ENCODE measurements at places on chromosomes 3 and 15.

- DNase-seq: no peak
Measured at GRCh38 chr3:9192248-9193025, 57.0 kb downstream of the SRGAP3 start.

DNA sequence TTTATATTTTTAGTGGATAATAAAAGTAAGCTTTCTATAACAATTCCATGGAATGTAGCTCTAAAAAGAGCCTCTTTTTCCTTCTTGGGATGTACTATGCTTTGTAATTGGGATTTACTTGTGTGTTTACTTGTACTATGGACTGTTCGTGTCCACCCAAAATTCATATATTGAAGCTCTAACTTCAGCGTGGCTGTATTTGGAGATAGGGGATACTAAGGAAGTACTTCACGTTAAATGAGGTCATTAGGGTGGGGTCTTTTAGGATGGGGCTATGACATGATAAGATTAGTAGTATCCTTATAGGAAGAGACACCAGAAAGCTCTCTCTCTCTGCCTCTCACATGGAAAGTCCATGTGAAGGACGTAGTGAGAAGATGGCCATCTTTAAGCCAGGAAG lies 64.9 kb downstream of the P3H2 start:
- DNase-seq: no peak

- DNase-seq: peak; percentile 32
Measured at GRCh38 chr15:92807971-92808571, 92.1 kb upstream of the CHD2 start.

GRCh38 chr3:87398168-87398801 lies 121.9 kb upstream of the POU1F1 start:
- no peak for DNase-seq

DNA sequence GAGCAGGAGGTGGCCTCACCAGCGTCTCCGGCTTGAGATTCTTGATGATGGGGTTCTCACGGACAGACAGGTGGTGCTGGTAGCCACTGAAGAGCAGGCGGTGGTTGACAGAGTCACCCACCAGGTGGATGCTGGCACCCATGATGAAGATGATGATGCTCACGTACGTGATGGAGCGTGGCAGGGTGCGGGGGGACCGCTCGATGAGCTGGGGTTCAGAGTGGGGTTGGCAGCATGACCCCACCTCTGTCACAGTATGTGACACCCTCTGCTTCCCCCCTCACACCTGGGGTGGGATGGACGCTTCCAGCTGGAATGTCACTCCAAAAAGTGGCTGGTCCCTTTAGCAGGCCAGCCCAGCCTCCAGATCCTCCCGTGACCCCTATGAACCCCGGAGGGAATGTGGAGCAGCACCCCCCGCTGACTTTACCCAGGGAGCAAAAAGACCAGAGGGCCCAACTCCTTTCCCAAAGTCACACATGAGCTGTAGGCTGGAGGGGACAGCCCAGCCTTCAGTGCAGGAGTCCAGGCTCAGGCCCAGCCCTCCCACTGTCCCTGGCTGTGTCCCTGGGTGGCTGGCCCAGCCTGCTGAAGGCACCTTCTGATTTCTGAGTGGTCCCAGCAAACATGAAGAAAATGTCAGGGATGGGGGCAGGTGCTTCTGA lies 6.7 kb upstream of the CALML4 start:
- no peak for DNase-seq

DNA sequence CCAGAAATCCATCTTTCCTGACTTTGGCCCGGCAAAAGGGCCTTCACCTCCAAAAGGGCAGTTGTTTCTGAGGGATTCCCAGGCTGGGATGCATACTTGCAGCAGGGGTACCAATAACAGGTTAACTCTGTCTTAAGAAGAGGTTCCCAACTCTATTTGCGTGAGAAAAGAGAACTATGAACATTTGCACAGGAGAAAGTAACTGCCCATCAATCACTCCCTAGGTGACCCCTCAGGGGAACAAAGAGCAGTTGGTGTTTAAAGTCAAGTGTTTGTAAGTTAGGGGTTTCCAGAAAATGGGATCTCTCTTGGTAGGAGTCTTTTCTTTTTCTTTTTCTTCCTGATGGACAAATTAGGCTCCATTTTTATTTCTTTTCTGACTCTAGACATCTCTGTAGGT lies 97.3 kb downstream of the EPHB1 start:
- no peak for DNase-seq

DNA sequence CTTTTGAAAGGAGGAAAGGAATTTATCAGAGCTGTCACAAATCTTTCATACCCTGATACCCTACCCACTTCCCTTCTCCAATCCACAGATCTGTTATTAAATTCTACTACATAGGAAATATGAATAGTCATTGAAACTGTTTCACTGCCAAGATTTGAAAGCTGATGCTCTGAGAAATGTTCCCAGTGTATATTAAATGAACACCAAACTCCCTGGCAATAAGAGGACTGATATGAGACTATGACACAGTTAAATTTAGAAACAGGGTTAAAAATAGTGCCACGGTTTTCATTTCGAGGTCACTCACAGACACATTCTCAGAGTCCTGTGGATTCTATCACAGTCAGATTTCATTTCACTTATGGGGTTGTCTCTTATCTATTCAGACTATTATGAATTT lies 27.2 kb upstream of the GBE1 start:
- DNase-seq: peak; percentile 24

- no peak for DNase-seq
Measured at GRCh38 chr3:126447456-126448106, 28.1 kb downstream of the ZXDC start.

- no peak for DNase-seq
Measured at GRCh38 chr15:96870580-96870979, 540.1 kb downstream of the NR2F2 start.

GRCh38 chr3:61055447-61055846 lies 195.8 kb downstream of the FHIT start:
- DNase-seq: no peak

GRCh38 chr3:37949866-37950265 lies 40.7 kb upstream of the VILL start:
- no peak for DNase-seq

DNA sequence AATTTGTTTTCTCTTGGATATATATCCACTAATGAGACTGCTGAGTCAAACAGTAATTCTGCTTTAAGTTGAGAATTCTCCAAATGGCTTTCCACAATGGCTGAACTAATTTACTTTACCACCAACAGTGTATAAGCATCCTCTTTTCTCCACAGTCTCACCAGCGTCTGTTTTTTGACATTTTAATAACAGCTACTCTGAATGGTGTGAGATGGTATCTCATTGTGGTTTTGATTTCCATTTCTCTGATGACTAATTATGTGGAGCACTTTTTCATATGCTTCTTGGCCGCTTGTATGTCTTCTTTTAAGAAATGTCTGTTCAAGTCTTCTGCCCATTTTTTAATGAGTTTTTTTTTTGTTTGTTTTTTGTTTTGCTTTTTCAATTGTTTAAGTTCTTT lies 206.2 kb downstream of the CTNNB1 start:
- no peak for DNase-seq

DNA sequence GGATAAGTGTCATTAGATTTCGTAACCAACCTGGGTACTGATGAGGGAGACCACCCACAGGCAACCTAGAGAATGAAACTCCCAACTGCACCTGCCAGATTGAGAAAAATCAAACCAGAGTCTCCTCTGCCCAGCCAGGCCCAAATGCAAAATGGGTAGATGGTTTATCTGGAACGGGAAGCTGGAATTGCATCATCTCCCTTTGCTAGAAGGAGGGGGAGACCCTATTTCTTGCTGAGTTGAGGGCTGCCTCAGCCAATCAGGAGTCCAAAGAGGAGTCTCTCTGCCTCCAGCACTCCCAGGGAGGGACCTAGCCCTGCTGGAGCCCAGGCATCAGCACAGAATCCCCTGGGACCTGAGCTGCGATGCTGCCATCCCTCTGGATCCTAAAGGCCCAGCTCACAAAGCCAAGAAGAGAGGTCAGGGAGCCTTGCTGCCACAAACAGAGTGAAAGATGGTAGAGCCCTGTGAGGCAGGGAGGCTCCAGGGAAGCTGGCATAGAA lies 8.1 kb downstream of the RMDN3 start:
- no peak for DNase-seq

DNA sequence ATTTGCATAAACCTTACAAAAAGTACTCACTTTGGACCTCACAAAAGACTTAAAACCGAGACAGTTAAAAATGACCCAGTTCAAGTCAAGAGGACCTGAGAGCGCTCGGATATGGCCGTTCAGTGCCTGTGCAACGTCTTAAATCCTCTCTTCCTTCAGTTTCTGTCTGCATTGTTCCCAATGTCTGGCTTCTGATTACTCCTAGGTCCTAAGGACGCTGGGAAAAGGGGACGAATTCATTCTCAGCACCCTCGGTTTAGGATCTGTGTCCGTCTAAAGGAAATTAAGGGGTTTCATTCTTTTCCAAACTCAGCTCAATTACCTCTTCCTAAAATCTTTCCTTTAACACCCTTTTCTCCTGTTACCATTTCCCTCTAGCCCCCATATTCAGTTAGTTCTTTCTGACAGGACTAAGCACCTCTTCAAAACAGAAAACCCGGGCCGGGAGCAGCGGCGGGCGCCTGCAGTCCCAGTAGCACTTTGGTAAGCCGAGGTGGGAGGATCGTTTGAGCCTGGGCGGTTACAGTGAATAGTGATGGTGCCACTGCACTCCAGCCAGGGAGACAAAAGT lies 970 bp downstream of the DPPA4 start:
- DNase-seq: no peak

- DNase-seq: no peak
Measured at GRCh38 chr3:33146791-33147445, 33.1 kb downstream of the CRTAP start.

- DNase-seq: no peak
Measured at GRCh38 chr3:141105828-141106628, 54.9 kb downstream of the SPSB4 start.

DNA sequence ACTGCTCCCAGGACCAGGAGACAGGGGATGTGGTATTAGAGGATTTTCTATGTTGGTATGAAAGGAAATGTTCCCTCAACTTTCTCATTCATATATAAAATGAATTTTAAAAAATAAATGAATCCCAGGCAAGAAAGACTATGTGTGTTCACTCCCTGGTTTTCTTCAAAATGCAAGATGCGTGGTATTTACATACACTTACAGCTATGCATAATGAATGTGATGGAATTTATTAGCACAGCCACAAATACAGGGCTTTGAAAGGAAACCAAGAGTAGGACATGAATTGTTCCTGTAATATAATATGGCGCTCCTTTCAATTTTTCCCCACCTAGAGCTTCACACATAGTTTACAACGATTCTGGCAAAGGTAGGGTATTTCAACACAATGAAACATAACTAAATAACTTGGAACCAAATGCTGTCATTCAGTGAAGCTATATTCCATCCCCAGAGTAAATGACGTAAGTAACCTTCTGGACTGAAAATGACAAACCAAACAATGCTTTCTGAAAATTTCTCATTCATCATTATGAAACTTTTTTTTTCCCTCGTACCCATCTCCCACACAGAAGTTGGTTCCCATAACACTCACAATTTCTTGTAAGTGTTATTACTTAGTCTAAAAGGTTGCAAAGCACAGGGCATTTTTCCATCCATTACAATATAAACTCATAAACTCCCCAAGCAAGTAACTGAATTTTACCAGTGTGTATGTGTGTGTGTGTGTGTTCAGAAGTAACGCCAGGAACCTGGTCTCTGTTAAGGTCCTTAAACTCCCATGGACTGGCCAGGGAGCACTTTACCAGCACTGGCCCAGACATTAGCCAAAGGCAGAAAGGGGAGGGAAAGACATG lies 41.8 kb downstream of the CBLB start:
- DNase-seq: no peak

DNA sequence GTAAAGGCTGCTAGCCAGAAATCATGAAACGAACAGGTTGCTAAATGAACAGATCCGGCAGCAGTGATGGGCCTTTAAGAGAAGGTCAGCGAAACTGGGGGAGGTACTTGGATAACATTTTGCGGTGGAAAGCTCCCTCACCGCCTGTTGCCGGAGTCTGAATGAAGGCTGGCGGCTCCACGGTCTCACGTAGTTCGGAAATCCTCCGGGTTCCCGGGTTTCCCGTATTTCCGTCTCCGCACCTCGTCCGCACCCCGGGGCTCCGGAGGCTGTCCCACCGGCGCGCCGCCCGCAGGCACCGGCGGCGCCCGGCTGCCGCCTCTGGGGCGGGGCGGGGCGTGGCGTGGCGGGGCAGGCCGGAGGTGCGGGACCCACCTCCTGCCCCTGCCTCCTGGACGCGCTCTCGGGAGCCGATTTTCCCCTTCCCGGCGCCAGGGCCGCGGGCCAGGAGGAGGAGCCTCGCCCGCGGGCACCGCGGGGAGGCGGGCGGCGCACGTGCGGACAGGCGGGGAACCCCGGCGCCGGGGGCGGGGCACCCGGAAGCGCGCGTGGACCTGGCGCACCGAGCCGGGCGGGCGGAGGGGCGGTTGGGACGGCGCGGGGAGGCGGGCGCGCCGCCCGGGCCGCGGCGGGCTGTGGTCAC lies at the start of gene ZDHHC23:
ZDHHC23 (plus strand) TSS at position 642 of the 643 bp plus-strand sequence. CDS start 790 bp downstream, outside the sequence.
- DNase-seq: peak; percentile 67

DNA sequence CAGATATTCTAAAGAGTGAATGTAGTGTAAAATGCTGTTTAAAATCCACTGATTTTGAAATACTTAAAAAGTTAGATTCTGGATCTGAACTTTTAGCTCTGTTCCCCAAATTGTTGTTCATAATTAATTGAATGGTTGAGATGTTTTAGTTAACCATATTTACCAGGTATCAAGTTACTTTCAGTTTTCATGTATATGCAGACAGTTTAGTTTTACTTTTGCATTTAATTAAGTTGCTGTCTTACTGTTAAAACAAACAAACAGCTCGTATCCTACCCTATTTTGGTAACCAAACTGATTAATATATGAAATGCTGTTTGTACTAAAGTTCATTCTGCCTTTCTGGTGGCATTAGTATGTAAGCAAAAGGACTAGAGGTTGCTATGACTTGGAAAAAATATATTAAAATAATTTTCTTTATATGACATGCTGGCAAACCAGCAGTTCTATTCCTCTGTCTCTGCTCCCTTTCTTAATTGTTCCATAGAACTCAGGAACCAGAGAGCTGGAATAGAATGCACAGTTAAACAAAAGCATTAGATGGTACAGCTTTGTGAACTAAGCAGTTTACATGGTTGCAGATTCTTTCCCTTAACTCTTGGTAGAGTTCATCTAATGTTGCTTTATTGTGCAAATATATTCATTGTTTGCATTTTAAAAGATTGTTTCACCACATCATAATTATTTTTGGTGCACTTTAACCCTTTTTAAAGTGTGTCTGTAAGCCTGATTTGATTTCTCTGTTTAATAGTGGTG lies 39.5 kb upstream of the SCAANT1 start:
- DNase-seq: no peak

DNA sequence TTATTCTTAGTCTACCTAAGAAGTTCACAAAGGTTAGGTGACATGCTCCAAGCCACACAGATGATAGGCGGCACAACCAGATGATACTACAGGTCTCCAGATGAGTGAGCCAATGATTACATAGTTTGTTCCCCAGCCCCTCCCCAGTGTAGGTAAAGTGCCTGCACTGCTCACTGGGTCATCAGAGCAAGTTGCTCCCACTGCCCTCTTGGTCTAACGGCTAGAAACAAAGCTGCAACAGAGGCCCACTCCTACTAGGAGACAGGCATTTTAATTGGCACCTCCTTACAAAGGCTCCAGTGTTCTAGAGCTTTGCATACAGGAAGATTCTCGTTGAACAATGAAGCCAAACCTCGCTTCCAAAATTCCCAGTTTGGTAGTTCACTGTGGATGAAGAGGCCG lies 47.3 kb downstream of the TMEM44 start:
- no peak for DNase-seq

All from GM06990 (cell line).